ENCODE measurements at places on chromosomes 1 and 21.

GRCh38 chr1:210754878-210755665 is 378.9 kb downstream of the KCNH1 start:
- no peak for DNase-seq

DNA sequence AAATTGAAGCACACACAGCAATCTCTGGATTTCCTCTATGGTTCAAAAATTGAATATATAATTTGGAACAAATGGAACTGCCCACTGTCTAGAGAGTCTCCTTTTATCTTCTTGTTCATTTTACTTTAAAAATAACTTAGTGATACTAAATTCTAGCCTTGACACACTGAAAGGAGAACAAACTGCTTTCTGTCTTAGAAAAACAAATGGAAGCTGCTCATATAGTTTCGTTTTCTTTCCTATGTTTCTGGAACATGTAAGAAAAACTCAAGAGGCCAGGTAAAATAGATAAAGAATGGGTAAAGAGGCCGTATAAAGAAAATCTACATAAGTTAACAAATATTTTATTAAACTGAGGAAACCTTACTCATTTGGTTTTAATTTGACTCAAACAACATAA is 332.7 kb downstream of the NEGR1 start:
- DNase-seq, result no peak

DNA sequence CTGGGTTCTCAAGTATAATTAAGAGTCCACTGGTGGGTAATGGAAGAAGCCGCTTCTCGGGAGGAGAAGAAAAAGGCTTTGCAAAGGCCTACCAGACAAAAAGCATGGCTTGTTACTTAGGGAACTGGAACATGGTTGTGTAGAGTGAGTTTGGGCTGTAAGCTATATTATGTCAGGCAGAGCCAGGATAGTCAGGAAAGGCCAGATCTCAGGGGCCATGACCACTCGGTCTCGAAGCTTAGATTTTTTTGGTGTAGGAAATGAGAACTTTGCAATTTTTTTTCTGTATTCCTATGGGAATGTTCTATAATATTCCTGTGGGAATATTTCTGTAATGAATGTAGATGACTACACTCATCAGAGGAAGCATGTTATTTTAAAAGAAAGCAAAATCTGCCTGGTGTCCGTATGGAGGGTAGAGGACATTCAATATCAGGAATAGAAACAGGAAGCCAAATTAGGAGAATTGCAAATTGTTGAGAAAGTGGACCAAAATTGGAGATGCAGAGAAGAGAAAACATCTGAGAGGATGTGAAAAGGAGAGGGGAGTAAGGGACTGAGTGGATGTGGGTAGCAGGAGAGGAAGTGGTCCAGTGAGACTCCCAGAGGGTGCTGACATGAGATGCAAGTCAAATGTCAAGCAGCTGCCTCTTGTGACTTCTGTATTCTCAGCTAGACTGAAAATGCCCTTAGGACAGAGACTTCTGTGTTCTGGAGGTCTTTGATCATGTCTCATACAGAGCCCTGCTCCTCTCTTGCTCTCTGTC is 45.2 kb upstream of the HAO2 start:
- no peak for DNase-seq

DNA sequence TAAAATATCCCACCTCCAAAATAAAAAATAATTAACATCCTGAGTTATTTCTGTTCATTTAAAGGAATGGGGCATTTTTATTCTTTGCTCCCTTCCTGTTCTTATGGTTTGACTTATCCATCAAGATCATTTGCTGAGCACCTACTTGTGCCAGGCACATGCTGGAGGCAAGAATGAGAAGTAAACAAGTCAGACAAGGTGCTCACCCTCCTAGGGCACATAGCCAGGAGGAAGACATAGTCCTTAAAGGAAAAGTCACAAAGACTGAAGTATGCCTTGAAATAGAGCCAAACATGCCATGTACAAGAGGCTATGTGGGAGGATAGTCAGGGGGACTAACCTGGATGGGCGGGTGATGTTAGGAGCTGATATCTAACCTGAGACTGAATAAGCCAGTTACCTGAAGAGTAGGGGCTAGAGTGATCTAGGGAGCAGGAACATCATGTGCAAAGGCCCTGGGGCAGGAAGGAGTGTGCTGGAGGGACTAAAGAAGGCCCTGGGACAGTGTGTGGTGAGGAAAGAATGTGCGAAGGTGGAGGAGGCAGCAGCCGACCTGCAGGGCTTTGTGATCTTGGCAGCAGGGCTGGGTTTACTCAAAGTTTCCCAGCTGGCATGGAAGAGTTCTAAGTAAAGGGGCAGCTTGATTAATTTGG is 233.5 kb downstream of the MATN1 start:
- DNase-seq, result no peak

DNA sequence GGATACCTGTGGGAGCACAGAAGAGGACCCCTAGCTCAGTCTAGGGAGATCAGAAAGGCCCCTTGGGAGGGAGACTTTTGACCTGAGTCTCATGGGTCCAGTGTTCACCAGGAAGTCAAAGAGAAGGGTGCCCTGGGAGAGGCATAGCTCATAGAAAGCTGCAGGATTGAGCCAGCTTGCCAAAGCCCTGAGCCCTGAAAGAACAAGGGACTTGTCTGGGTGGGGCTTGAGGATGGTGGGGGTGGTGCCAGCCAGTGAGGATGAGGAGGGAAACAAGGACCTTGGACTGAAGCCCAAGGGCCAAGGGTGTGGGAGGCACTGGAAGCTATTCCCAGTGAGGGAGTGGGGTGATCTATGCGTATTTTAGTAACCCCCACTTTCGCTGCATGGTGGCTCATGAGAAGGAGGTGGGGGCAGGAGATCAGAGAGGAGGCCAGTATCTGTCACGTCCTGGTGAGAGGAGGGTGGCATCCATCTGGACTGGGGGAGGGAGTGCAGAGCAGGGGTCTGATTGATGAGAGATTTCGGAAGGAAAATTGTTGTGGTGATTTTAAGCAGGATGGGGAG is 28.4 kb downstream of the DMBX1 start:
- DNase-seq, result no peak
